Left colon (tissue), 2 donors: ENCODE measurements at places on chromosomes 5 and 9. TPM values are rescaled to one million over a fixed set of nuclear protein-coding genes. Genes with fewer than 3 reads are reported as not detected.

The MEGF10 gene
- total RNA-seq = 0.49 TPM

The HEXB gene
- total RNA-seq = 153 TPM

The HRH2 gene
- 0.84 TPM for total RNA-seq

The FAM240B gene
- total RNA-seq = not detected

The ANXA2R gene
- total RNA-seq = 1.3 TPM

The ANKRD18B gene
- total RNA-seq = 0.64 TPM

The C7 gene
- total RNA-seq = 18.4 TPM

The AK3 gene
- 89.1 TPM for total RNA-seq

The CSNK1A1 gene
- total RNA-seq = 202 TPM

DNA sequence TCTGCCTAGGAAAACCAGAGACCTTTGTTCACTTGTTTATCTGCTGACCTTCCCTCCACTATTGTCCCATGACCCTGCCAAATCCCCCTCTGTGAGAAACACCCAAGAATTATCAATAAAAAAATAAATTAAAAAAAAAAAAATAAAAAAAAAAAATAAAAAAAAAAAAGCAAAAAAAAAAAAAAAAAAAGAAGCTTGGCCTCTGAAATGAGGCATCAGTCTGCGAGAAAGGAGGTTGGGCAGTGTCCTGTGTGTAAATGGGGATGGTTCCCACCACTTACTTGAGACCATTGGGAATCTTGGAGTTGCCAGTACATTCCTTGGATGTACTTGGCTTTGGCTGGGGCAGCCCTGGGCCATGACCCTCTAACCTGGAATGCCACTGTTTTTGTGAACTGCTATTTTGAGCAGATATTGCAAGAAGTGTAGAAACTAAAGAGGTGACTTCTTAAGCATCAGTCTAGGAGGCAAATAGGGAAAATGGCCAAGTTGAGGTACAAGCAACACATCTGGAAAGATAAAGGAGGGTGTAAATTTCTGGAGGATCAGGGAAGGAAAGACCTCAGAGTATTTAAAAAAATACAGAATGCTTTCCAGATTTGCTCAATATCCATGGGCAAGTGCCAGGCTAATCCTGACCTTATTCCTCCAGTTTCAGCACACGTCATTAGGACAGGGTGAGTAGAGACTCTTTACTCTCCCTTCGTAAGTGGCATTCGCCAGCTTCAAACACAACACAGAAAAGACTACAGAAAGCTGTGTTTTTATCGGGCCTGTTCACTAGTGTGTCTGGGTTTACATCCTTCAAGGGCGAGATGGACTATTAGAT, 58.1 kb downstream of the HSPA4 start:
- no peak for DNase-seq

DNA sequence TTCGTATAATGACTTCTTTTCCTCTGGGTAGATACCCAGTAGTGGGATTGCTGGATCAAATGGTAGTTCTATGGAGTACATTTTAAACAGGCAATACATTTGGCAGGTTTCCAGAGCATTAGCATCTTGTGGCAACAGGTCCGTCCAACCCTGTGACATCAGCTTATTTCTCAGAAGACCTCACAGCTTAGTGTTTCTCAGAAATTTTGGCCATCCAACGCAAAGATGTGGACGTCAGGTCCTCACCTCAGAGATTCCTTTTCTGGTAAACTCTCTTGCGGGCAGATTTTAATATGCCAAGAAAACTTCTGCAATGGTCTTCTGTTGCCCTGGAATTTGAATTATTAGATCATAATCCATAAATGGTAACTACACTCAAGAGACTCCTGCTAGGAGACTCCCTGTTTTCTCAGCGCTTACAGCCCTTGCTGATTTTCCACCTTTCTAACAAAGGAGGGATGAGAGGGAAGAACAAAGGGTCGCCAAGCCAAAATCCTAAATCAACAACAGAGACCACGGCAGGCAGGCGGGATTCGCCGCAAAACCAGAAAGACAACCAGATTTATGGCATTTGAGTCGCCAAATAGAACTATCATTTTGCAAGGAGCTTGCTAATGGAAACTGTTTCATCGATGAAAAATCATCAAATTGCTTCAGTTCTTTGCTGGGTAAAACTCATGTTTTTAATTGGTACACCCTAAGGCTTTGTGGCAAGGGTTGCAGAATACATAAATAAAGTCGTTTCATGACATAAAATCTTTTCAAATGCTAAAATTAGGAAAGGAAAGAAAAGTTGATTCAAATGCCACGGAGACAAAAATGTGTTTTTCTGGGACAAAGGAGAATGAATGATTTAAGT, 34.1 kb upstream of the PLPP1 start:
- no peak for DNase-seq

DNA sequence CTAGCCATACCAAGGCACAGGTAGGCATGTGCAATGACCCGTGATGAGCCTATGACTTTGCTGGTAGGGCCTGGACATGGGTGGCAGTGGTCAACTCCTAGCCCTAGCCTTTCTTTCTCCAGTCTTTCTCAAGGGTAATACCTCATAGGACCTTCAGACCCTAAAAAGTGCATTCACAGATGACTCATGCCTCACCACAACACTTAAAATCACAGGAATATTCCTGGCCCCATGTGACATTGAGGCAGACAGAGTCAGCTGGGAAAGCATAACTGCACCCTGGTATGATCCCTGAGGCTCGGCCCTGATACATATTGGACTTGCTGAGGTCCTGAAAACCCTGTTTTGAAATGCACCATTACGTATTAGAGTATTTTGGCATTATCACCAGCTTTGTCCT, 449.5 kb downstream of the HINT1 start:
- no peak for DNase-seq

GRCh38 chr5:170010595-170010994, 30.3 kb upstream of the INSYN2B start:
- DNase-seq = no peak

GRCh38 chr9:70534061-70534460, 119.6 kb upstream of the KLF9 start:
- DNase-seq = no peak

DNA sequence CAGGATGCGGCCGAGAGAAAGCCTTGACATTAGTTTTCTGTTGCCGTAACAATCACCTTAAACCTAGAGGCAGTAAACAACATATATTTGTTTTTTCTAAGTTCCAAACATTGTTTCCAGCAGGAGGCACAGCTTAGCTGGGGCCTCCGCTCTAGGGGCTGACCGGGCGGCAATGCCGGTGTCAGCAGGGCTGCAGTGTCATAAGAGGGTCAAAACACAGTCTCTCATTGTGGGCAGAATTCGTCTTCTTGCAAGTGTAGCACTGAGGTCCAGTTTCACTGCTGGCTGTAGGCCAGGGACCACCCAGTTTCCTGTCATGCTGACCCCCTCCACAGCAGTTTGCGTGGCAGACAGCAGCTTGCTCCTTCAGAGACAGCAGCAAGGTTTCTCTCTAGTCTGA, 186.2 kb downstream of the PJA2 start:
- no peak for DNase-seq

GRCh38 chr9:12882430-12882829, 107.6 kb downstream of the LURAP1L start:
- DNase-seq = no peak

DNA sequence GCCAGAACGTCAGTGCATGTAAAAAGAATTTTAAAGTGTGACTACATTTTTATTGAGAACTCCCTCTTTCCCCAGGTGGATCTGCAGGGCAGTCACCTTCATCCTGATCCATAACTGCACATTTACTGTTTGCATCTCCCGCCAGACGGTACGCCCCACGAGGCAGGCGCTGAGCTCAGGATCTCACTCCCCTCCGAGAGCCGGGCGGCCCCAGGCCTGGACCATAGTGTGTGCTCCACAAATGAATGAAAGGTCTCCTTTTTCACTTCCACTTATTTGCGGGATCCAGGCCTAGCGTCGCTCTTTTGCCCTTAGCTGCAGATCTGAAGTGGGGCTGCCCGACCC, 378 bp downstream of the DROSHA start:
- peak; percentile 28 for DNase-seq

DNA sequence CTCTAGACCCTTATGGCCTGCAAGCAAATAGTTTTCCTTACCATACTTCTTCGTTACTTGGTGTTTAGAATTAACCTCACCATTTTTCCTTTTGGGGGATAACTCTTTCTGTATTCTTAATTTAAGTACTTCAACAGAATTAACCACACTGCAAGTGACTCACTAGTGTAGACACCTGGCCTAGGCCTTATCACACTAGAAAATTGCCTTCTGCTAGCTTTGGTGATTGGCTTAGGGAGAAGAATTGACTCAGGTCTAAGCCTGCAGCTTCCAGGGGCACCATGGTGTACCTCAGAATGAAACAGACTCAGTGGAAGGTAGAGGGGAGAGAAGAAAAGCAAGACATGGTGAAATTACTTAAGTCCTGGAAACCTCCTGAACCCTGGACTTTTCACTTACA, 112.8 kb upstream of the HMHB1 start:
- DNase-seq = no peak

- no peak for DNase-seq
Observed at GRCh38 chr5:119379942-119380547, 24.2 kb downstream of the TNFAIP8 start.

GRCh38 chr5:93382188-93382825, 198.7 kb downstream of the NR2F1-AS1 start:
- no peak for DNase-seq

GRCh38 chr9:90024823-90025222, 420.0 kb downstream of the GADD45G start:
- DNase-seq = no peak

DNA sequence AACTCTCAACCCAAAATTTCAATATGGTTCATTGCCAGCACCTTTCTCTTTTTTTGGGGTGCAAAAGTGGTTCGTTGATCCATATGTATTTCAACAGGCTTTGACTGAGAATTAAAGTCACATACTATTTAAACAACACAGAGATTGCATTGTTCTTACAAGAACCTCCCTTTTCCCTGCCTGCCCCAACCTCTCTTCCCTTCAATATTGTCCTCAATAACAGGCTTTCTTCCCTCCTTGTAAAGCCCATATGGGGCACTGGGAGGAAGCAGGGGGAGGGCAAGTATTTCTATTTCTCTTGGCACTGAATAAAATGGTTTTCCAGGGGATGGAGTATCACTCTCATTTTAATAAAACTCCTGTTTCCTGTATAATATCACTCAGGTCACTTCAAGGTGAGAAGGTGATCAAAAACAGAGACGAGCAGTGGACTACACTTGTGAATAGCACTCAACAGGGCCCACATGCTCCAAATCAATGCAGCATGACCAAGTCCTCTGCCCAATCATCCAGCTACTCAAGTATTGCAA, 65.1 kb downstream of the EFNA5 start:
- no peak for DNase-seq

GRCh38 chr9:7118633-7119032, 360.9 kb downstream of the KDM4C start:
- no peak for DNase-seq

DNA sequence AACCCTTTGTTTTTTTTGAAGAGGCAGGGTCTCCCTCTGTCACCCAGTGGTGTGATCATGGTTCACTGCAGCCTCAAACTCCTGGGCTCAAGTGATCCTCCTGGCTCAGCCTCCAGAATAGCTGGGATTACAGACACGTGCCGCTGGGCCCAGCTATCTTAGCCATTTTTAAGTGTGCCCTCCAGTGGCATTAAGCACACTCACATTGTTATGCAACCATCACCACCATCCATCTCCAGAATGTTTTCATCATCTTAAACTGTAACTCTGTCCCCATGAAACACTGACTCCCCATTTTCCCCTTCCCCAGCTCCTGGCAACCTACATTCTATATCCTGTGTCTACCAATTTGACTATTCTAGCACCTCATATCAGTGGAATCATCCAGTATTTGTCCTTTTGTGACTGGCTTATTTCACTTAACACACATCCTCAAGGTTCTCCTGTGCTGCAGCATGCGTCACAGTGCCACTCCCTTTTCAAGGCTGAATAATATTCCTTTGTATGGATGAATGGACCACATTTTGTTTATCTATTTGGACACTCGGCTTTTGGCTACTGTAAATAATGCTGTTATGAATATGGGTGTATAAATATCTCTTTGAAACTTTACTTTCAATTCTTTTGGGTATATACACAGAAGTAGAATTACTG, 12.5 kb upstream of the RAPGEF1 start:
- no peak for DNase-seq

DNA sequence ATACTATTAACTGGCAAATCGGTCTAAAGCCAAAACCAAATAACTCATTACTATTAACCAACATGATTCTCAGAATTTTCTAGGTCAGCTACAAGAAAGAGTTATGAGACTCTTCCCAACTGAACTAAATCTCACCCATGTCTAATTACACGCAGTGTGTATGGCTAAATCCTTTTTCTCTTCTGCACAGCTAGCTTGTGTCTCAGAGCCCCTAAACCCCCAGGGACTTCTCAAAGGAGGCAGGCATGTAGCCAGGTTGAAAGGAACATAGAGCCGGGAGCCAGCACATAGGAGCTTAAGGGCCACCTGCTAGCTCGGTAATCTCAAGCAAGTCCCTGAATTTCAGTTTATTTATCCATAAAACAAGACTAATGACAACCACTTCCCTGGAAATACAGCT, 2.2 kb upstream of the GZMK start:
- DNase-seq = no peak

DNA sequence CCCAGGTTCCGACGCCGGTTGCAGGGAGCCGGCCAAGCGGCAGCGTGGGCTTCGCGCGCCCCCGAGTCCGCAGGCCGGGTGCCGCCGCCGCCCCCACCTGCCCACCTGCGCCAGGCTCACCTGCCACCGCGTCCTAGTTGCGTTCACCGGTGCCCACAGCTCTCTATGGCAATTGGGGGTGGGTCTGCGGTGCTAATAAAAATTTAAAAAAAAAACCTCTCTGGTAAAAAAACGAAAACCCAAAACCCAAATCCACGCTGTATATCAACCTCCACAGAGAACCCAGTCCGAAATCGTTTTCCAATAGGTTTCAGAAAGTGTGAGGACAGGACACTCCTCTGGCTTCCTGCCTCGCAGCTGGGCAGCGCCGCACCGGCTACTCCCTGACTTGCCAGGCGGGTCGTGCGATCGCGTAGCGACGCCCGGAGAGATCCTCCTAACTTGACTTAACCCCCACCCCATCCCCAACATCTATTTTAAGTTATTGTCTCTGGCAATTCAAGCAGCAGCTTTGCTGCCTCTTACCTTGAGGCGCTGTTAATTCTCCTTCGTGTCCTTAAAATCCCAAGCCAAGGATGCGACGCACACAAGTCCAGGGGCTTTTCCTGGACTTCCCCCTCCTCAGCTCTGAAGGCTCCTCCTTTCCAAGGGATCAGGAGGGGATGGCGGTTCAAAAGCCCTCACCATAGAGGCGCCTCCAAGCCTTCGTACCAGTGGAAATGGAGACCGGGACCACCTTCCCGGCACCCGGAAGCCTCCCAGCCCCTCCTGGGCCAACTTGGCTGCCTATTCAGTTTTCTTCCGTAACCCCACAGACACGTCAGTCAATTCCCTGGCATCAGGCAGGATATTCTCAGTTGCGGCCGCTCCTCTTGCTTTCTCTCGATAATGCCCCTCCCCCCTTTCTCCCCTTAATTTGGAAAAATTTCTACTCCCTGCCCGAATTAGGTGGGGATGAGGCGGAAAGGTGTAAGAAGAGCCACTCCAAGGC, 1639.4 kb upstream of the C9orf72 start:
- peak; percentile 7 for DNase-seq

- DNase-seq = no peak
Observed at GRCh38 chr5:14749579-14750101, 85.1 kb downstream of the OTULIN start.
